ENCODE measurements at places on chromosomes 7 and 10.

DNA sequence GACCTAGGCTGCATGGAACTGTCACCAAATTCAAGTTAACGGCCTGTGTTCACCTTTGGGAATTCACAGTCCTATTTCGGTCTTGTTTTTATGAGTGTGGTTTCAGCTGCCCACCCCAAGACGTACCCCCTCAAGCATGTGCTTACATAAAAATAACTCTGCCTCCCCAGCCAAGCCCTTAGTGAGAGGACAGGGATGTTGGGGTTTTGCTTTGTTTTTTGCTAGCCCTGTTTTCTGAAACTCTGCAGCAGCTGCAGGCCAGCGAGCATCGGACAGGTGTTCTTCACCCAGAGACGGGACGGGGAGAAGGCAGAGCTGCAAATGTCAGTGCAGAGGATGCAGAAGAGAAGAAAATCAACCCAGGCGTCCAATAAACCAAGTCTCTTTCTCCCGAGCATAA lies 13.5 kb downstream of the CHST15 start:
- no peak for DNase-seq

DNA sequence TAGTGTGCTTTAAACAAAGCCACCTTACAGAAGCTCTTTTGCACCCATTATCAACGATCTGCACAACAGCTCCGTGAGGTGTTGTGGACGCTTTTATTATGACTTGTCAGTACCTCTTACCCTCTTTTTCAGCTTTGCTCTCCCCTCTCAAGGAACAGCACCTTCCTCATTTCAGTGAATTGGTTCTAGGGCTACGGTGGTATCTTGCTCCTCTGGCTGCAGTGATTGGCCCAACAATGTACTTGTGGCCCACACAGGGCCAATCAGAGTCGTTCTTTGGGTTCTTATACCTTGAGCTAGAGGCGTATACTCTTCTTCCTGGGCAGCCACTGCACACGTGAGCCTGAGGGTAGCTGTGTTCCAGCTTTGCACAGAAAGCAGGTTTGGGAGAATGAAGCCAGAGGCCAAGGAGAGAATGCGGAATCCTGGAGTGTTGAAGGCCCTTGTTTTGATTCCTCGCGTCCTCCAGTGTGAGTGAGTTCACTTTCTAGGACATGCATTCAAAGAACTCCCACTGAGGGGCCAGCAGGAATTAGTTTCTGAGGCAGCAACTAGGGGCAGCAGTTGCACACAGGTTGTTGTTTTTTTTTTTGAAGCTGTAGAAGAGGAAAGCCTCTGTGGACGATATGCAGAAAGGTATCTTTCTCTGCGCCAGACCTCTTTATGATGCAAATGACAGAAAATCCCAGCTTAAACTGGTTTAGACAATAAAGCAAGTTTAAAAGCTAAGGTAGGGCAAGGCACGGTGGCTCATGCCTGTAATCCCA lies 49.8 kb upstream of the PDZD8 start:
- no peak for DNase-seq

DNA sequence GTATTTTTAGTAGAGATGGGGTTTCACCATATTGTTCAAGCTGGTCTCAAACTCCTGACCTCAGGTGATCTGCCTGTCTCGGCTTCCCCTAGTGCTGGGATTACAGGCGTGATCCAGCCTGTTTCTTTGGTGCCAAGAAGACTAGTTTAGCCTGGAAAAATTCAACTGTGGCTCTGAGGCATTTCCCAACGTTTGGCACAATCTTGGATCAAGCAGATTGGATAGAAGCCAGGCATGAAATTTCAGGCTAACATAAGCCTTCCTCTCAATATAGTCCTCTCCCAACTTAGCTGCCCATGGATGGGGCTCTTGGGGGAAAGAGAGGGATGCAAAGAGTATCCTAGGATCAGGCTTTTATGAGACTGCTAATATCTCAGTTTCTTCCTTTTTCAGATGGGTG lies 53.8 kb downstream of the APBB1IP start:
- no peak for DNase-seq

DNA sequence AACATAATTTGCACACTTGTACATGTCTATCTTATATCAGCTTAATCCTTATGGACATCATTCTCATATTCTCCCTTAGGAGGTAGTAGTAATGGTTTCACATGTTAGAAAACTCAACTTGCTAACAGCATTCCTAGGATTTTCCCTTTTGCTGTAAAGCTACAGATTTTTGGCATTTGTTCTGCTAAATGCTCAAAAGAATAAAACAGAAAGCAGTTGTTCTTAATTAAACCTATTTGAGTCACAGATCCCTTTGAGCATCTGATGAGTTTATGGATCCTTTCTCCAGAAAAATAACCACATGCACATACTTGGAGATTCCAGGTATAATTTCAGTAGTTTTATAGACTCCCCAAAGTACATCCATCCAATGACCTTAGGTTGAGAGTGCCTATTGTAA lies 122.9 kb upstream of the BET1 start:
- no peak for DNase-seq

DNA sequence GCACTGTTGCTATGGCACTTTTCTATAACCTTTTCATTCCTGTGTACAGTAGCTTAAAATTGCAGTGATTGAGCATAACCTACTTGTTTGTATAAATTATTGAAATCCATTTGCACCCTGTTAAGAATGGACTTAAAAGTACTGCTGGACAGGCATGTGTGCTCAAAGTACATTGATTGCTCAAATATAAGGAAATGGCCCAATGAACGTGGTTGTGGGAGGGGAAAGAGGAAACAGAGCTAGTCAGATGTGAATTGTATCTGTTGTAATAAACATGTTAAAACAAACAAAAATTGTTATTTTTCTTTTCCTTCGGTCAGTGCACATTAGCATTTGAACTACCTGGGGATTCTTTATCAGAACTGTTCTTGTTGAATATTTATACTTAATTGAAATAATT lies 57.1 kb upstream of the BAMBI start:
- DNase-seq: no peak

DNA sequence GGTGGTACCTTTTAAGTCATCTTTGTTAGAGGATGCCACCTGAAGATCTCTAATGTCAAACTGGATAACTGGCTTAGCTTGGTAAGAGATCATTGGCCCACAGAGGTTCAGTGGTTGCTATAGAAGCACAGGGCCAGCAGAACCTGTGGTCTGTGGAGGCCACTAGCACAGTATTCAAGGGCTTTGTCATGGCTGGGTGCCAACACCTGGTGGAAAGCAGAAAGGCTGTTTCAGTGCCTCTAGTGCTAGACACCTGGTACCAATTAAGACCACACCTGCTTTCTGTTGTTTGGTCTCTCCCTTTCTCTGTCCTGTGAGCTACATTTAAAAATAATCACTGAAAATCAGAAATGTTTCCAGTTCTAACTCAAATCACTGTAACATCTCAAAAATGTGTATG lies 10.0 kb upstream of the PCGF5 start:
- no peak for DNase-seq

GRCh38 chr7:5348134-5349004 lies 65.6 kb downstream of the SLC29A4 start:
- no peak for DNase-seq

GRCh38 chr7:43318188-43318770 lies 205.8 kb downstream of the HECW1 start:
- no peak for DNase-seq

DNA sequence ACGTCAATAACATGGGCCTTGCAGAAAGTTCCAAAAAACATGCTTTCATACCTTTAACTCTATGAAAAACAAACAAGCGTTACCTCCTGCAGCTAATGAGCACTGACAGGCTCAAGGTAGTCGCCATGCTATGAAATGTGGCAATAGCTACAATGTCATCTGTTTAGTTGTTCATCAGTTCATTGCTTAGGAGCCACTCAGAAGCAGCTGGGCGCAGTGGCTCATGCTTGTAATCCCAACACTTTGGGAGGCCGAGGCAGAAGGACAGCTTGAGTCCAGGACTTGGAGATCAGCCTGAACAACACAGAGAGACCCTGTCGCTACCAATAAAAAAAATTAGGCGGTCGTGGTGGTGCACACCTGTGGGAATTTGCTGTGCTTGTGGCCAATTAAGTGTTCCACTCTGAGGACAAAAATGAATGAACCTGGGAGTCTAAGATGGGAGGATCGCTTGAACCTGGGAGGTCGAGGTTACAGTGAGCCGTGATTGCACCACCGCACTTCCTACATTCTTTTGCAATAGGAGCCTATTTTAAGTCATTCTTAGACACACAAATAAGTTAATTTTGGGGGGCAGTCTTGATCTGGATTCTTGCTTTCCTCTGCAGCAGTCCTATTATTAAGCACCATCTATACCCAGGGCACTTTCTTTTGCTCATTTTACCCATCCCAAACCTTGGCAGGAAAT lies 276.2 kb upstream of the KLF14 start:
- no peak for DNase-seq

DNA sequence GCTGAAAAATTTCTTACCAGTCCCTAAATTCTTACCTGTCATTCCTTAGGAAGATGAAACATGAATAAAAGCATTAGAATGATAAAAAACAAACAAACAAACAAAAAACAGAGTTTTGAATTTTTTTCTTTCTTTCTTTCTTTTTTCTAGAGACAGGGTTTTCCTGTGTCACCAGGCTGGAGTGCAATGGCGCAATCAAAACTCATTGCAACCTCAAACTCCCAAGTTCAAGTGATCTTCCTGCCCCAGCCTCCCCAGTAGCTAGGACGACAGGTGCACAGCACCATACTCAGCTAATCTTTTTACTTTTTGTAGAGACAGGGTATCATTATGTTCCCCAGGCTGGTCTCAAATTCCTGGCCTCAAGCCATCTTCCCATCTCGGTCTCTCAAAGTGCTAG lies 26.5 kb downstream of the NT5C2 start:
- no peak for DNase-seq

- no peak for DNase-seq
Measured at GRCh38 chr7:104845557-104845956, 168.4 kb upstream of the KMT2E start.

GRCh38 chr7:3063016-3063753 lies 19.5 kb upstream of the CARD11 start:
- peak; percentile 54 for DNase-seq

DNA sequence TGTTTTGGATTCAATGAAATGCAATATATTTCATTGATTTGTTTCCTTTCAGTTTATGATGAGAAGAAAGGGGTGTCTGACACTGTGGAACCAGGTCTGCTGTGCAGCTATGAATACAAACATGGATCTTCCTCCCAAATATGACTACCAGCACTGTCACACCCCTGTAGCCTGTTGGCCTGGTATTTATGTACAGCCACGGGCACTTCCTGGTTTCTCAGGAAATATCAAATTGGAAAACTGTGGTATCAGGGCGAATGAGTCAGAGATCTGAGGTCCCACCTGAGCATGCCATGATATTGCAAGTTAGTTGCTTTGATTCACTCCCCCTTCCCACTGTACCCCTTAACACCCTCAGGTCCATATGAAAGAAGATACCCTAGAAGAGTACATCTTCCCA lies 87.8 kb downstream of the DNMBP start:
- no peak for DNase-seq

- no peak for DNase-seq
Measured at GRCh38 chr7:92648067-92648466, 57.9 kb upstream of the FAM133B start.

GRCh38 chr7:134140889-134141867 lies 14.0 kb downstream of the LRGUK start:
- peak; percentile 15 for DNase-seq

- DNase-seq: no peak
Measured at GRCh38 chr7:45923290-45923689, 2.2 kb upstream of the IGFBP3 start.

DNA sequence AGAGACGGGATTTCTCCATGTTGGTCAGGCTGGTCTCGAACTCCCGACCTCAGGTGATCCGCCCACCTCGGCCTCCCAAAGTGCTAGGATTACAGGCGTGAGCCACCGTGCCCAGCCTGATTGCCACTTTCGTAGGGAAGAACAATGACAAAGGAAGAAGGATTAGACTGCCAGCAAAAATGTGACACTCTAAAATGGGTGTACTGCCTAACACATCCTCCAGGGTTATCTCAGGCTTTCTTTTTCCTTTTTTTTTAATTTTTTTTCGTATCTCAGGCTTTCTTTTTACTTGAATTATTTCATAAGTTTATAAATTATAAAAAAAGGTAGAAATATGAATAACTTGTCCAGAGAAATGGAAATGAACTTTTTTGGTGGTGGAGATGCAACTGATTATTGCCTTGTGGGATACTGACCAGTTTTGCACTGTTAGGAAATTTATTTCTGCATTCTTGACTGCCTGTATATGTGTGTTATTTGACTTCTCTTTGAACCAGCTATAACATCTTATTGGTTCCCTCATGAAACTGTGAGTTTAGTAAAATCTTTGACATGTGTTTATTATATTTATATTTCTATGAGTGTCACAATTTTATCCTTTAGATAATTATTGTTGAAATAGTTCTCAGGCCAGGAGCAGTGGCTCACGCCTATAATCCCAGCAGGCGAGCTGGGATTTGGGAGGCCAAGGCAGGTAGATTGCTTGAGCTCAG lies 56.8 kb downstream of the XRCC2 start:
- no peak for DNase-seq

- no peak for DNase-seq
Measured at GRCh38 chr10:4006051-4006450, 221.0 kb upstream of the KLF6 start.

DNA sequence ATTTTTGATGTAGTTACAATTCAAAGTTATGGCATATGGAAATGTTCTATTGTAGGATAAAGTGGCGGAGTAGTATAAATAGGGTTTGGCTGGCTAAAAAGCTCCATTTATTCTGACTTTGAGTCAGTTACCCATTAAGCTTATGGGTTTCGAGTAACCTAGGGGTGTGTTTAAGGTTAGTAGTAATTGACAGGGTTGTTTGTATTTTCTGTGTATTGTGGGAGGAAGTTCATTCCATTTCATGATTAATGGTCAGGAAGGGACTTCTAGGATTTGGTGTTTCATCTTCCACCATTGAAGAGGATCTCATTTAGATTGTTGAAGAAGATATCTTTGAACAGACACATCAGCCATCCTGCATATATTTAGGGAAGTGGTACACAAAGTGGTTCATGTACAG lies 75.0 kb downstream of the BICC1 start:
- no peak for DNase-seq

- no peak for DNase-seq
Measured at GRCh38 chr10:88190123-88190522, 326.7 kb downstream of the PTEN start.

DNA sequence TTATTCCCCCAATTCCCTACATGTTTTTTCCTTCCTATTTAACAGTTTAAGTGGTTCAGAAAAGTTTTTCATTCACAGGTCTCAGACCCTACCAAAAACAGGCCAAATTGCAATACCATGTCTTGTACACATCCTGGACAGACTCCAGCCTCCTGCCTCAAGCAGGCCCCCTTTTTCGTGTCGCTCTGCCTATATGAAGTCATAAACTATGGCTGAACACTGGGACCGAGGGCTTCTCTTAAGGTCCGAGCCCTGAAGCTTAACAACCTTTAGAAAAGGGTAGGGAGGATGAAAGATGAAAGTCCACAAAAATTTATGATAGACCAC lies 1.4 kb downstream of the FBXW4 start:
- no peak for DNase-seq

- no peak for DNase-seq
Measured at GRCh38 chr7:681551-682307, 44.8 kb upstream of the DNAAF5 start.

GRCh38 chr7:114885836-114886235 lies 36.1 kb upstream of the MDFIC start:
- no peak for DNase-seq

GRCh38 chr7:112423987-112424386 lies 26.3 kb upstream of the IFRD1 start:
- no peak for DNase-seq

GRCh38 chr7:131288450-131288849 lies 39.2 kb upstream of the MKLN1 start:
- no peak for DNase-seq

Measured in stimulated activated CD8-positive, alpha-beta memory T cell treated with anti-CD3 and anti-CD28 coated beads, Interleukin-4, amount 100 ng/mL, for 4 hours (primary cell).